NCI-H524 (cell line): ENCODE measurements at places on chromosomes 2 and 18.

DNA sequence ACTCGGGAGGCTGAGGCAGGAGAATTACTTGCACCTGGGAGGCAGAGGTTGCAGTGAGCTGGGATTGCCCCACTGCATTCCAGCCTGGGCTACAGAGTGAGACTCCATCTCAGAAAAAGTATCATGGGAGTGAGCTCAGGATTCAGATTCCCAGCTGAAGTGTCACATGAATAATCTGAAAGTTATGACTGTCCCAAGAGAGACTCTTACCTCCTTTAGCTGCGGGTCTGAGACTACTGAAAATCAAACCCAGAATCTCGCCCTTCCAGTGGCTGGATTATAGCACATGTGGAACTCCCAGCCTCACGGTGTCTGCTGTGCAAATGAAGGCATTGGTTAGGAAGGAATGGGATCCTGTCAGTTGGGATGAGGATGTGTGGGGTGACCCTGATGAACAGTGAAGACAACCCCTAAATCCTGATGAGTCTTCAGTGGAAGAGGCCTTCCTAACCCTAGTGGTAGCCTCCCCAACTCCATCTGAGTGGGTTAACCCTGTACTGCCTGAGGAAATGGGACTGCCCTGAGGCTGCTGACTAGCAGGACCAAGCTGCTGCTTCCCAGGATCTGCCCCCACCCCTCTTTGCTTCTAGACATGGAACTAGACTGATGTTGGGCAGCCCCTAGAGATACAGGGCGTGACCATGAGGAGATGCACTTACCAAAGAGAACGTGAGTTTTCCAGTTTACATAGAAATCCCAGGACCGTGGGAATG is 16.5 kb downstream of the BOK start:
- no peak for DNase-seq

GRCh38 chr2:240210198-240210965 is 69.9 kb upstream of the OTOS start:
- DNase-seq, result no peak

GRCh38 chr2:3565117-3565516 is 7.0 kb upstream of the RNASEH1 start:
- DNase-seq, result no peak

DNA sequence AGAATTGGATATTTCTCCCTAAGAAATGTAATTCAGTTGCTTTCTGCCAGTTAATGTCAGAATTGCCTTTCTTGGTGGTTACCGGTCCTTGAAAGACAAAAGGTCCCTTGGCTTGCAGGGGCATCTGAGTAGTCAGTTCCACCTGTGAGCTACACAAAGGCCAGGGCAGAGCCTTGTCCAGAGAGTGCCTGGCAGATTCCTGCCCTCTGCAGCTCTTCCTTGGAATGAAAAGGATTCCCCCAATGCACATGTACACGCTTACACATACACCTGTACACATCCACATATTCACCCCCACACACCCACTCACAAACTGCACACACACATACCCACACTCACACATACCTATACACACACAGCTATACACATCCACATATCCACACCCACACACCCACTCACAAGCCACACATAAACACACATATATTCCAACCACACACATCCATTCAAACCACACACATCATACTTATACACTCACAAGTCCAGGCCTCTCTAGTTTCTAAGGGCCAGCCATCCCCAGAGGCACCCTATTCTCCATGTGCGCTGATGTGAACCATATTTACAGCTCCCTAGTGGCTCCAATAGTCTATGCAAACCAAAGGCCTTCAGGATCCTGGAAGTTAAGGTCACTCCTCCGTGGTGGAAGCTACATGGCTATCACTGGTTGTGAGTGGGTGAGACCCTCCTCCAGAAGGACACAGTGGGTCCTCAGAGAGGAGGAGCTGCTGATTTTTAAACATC is 9.6 kb downstream of the CYRIA start:
- DNase-seq, result no peak

- DNase-seq, result no peak
Measured at GRCh38 chr18:25446972-25447371, 95.0 kb upstream of the ZNF521 start.

DNA sequence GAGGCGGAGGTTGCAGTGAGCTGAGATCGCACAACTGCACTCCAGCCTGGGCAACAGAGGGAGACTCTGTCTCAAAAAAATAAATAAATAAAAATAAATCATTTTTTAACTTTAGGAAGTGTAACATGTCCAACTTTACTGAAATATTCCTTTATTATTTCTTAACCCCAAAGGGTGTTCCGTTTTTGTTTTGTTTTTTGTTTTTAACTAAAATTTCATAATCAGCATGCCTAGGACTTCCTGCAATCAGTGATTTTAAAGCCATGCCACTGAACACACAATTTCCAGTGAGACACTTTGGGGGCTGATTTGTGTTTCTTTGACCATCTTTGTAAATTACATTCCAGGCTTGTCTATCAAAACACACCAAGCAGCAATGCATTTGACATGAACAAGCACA is 7.1 kb downstream of the CATIP start:
- DNase-seq, result no peak

DNA sequence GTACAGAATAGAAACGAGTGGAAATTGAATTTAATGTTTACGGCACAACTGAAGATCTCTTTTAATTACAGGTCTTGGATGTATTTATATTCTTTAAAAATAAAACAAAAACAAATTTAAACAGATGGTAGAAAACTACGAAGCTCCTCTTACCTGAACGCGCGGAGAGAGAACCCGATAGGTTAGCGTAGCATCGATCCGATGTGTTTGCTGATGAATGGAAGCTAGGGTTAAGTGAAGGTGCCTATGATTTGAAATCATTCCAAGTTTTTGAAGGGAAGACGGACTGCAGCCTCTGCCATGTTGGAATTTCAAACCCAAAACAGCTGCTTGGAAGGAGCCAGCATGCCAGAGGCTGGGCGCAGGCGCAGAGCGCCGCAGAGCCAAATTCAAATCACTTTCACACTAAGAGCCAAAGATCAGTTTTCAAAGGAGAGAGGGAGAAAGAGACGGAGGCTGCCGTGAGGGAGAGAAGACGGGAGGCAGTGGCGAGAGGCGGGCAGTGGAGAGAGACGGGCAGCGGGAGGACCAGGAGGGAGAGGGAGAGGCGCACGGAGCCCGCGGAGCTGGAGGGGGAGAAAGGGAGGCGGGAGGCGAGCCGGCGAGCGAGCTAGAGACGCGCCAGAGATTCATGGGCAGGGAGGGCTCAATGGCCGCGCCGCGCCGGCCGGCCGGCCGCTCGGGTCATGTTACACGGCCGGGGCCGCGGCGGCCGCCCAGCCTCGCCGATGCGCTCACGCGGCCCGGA is at the start of gene FIGN:
FIGN (minus strand) TSS at position 324 of the 748 bp plus-strand sequence. CDS start 1,081 bp downstream, outside the sequence.
- peak; percentile 80 for DNase-seq

DNA sequence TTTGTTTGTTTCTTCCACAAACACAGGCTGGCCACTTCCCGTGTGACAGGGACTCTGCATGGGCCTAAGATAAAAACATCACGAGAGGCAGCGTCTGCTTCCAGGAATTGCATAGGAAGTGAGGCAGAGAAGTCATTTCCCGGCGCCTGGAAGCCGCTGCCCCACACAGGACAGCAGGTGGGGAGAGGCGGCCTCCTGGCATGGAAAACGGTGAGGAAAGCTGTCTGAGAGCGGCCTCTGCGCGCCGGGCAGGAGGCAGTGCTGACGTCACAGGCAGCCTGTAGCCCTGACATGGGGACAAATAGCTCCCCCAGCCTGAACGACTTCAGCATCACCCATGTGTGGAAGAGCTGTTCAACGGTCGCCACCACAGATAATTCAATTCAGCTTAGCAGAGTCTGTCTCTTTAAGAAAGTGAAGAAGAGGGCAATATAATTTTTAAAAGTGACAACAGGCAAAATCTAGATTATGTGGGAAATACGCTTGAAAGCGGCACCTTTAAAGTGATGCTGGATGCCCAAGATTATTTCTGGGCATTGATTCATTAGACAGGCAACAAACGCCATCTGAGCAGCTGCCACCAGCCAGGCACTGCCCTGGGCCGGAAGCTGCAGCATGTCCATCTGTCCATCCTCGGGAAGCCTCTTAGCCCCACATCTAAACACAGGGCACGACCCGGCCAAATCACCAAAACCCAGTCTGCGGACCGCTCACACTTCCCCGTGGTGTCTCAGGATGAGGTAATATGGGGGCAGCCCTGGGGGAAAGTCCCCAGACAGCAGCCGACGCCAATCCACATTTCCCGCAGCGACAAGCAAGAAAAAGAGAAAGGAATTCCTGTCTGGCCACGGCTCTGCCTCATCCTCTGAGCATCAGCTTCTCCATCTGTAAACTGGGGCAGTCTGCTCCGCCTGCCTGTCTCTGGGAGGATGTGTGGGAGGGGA is 138.9 kb downstream of the PXDN start:
- DNase-seq, result peak; percentile 54

- DNase-seq, result no peak
Measured at GRCh38 chr2:238940806-238941205, 92.9 kb downstream of the TWIST2 start.

GRCh38 chr2:105076121-105076520 is 38.3 kb downstream of the MRPS9 start:
- DNase-seq, result no peak

- peak; percentile 7 for DNase-seq
Measured at GRCh38 chr2:25684577-25685473, 11.4 kb upstream of the DTNB start.

GRCh38 chr2:1614564-1614963 is 129.8 kb downstream of the PXDN start:
- DNase-seq, result no peak

DNA sequence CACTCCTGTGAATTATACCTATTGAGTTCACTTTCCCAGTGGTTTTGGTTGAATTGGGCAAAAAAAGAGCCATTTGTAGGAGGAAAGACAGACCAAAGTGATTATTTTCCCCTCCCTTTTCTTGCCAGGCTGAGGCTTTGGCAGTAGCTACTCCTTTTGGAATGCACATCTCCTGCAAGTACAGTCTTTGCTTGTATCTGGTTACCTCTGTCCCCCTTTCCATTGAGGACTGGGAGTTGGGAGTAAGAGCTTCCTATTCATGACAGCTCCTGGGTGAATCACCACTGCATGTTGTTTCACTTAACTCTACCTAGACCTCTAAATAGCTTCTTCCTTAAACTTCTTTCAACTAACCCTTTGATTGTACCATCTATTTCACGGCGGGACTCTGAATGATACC is 695.3 kb upstream of the ZNF804A start:
- no peak for DNase-seq

DNA sequence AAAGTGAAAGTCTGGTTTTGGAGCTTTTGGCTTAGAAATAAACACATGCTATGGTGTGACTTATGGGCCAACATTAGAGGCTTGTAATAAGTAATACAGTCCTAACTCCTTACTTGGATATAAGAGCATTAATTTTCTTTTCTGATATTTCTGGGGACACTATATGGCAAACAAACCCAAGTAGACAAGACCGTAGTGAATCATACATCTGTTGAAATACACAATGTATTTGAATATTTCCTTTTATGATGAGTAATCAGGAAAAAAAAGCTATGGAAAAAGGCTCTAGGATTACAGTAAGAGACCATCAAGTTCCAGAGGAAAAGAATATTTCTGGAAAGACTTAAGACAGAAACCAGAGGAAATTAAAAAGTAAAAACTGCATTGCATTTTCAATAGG is 146.0 kb upstream of the CYP26B1 start:
- DNase-seq, result no peak

- no peak for DNase-seq
Measured at GRCh38 chr2:99728166-99728565, 238.3 kb upstream of the REV1 start.

- DNase-seq, result no peak
Measured at GRCh38 chr2:233421091-233421816, 67.0 kb downstream of the DGKD start.
